ENCODE measurements at places on chromosomes 16 and 17.

GRCh38 chr16:733382-734207 is 6.7 kb downstream of the HAGHL start:
- DNase-seq: peak; percentile 59

GRCh38 chr17:73783382-73783766 is 139.1 kb upstream of the SDK2 start:
- no peak for DNase-seq

- DNase-seq: no peak
These were observed 7.3 kb downstream of the HASPIN start for GRCh38 chr17:3730881-3731429.

DNA sequence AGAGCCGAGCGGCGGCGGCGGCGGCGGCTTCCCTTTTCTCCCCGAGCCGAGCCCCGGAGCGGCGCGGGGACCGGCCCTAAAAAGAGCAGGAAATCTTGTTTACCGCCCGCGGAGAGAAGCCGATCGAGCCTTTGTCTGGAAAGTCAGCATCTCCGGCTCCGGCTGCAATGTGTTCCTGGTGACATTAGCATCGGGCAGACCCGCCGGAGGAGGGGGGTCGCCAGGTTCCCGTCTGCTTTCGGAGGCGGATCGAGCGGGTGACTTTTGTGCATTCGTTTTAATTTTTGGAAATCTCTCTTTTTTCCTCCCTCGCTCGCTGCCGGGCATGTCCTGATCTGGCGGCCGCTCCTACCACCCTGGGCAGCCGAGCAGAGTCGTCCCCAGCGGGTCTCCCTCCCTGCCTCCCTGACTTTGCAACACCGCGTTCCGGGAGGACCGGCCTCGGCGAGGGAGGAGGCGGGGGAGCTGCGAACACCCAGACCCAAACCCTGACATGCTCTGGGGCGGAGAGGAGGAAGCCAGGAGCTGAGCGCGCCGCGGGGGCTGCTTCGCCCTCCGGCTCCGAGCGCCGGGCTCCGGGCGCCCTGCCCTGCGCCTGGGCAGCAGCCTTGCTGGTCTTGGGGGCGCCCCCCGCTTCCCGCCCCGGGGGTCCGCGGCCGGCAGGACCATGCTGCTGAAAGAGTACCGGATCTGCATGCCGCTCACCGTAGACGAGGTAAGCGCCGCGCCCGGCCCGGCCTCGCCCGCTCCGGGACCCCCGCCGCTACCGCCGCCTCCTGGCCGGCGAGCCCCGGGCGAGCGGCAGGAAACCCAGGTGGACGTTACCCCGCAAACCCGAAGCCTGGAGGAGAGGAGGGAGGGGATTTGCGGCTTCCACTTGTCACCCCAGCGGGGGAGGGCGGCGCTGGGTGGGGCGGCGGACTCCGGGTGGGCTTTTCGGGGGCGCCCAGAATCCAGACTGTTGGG is 690 bp downstream of the PITPNC1 start:
- peak; percentile 74 for DNase-seq

Data from activated T-cell treated with anti-CD3 and anti-CD28 coated beads, Interleukin-2, amount 50 U/mL, for 1 hour (primary cell).